Left renal pelvis (tissue), 4 donors: ENCODE measurements at places on chromosomes 3 and 15.

GRCh38 chr15:64461721-64462162, 1.4 kb downstream of the ZNF609 start:
- DNase-seq, result no peak

- no peak for DNase-seq
These were observed 109.3 kb downstream of the SV2B start for GRCh38 chr15:91209318-91209717.

DNA sequence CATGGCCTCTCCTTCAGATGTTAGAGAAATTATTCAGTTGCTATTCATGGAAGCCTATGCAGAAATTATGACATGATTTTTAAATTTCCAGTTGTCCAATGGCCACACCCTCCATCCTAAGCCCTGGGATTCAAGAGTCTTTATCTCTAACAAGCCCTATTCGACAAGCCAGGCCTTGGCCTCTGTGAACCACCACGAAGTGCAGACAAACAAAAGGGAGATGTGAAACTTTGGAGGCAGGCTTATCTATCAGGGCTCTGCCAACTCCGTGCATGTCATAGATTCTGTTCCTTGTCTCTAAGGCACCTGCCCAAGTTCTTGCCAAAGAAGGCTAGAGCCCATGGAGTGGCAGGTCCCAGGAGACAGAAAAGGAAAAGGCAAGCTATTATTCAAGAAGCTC, 212.4 kb upstream of the ADAMTS9 start:
- no peak for DNase-seq

DNA sequence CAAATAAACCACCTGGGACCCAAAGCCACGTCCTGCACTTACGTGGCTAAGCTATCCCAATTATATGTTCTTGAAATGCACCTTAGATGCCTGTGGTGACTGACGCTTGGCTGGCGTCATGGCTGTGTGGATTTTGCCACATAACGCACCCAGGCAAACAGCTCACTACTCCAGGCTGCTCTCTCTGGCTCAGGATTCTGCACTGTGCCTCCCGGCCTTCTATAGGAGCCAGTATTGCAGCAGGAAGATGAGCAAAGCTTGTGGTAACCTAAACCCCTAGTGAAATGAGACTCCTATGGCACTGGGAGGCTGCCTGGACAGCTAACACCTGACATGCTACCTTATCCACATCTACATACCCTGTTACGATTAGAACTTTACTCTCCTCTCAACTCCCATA, 179.3 kb downstream of the THRB start:
- no peak for DNase-seq

DNA sequence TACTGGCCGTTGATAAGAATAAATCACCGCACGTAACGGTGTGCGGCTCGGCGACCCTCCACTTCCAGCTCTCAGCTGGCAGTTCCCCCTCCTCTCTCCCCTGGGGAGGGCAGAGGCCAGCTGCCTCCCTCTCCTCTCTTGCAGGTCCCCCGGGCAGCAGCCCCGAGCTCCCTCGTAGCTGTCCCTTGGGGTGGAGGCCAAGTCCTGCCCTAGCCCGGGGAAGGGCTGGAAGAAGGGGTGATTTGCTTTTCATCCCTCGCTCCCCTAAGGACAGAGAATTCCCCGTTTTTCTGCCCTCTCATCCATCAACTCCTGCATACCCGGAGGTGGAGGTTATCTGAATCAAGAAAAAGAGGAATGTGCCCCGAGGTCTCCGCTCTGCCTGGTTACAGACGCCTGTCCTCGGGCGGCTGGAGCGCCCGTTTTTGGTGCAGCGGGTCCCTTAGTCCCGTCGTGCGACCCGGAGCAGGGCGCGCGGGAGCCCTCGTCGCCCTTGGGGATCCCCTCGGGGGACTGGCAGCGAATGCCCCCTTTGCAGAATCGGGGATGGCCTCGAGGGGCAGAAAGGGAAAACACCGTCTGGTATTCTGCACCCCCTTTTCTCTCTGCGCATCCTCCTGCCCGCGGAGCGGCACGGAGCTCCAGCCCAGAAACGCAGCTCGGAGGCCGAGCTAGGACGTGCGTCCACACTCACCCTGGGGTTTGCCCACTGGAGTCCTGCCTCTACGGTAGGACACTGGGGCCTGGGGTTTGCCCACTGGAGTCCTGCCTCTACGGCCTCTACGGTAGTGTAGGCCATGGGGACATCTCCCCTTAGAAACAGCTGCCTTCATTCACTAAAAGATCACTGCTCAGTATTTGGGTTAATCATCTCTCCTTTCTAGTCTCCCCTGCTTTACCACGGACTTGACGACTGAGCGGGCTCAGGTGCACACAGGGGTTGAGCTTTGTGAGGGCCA, 2.2 kb downstream of the PTPRG start:
- DNase-seq, result no peak

- no peak for DNase-seq
These were observed 4.3 kb downstream of the CHAC1 start for GRCh38 chr15:40957581-40958051.

GRCh38 chr15:74584779-74585178, 30.9 kb upstream of the CLK3 start:
- no peak for DNase-seq

DNA sequence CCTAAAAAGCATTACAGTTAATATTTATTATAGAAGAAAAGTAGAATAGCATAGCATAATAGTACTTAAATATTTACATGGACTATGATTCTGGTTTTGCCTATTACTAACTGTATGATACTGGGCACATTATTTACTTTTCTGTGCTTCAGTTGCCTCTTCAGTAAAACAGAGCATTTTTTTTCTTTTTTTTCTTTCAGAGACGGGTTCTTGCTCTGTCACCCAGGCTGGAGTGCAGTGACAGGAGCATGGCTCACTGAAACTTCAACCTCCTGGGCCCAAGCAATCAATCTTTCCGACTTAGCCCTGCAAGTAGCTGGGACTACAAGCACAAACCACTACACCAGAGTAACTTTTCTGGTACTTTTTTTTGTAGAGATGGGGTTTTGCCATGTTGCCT, 47.0 kb downstream of the GYG1 start:
- no peak for DNase-seq

GRCh38 chr3:134357914-134358811, 16.1 kb downstream of the AMOTL2 start:
- peak; percentile 84 for DNase-seq

GRCh38 chr15:91152896-91153581, 53.0 kb downstream of the SV2B start:
- DNase-seq, result no peak

GRCh38 chr3:51975852-51976549, 1.1 kb downstream of the ABHD14A start:
- DNase-seq, result no peak

DNA sequence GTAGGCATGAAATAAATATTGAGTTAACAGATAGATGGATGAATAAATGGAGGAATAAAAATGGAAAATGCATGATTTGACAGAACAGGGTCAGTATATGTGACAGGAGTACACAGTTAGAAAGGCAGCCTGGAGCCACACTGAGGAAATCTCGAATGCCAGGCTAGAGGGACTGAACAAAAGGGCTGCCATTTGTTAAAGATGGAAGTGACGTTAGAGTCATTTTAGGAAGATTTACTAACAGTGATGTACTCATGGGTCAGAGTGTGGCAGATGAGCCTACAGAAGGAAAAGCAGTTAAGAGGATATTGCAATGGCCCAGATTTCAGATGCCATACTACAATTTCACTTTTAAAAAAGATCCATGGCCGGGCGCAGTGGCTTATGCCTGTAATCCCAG, 7.4 kb upstream of the TMPRSS7 start:
- DNase-seq, result no peak

DNA sequence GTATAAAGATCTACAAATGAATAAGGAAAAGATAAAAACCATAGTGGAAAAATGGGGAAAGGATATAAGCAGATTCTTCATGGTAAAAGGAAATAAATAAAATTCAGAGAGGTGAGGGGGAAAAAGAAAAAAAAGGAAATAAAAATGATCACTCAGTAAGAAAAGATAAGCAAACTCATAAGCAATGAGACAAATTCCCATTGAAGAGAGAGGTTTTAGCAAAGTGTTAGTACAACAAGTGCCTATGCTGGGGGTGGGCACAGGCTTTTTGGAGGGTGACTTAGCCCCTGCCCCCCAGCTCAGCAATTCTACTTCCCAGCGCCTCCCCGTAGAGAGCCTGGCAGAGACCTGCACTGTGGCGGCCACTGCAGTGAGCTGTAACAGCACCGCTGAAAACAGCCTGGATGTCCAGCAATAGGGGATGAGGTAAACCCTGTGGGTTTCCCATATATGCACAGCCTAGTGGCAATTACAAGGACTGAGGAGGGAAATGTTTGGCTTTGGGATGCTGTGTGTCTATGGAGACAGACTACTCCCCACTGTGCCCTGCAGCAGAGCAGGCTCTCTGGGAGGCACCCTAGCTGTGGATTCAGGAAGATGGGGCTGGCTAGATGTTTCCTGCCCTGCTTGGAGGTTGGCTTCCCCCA, 23.7 kb upstream of the SFMBT1 start:
- DNase-seq, result no peak

- DNase-seq, result no peak
These were observed 73.5 kb upstream of the ALDH1A3 start for GRCh38 chr15:100806157-100806556.

DNA sequence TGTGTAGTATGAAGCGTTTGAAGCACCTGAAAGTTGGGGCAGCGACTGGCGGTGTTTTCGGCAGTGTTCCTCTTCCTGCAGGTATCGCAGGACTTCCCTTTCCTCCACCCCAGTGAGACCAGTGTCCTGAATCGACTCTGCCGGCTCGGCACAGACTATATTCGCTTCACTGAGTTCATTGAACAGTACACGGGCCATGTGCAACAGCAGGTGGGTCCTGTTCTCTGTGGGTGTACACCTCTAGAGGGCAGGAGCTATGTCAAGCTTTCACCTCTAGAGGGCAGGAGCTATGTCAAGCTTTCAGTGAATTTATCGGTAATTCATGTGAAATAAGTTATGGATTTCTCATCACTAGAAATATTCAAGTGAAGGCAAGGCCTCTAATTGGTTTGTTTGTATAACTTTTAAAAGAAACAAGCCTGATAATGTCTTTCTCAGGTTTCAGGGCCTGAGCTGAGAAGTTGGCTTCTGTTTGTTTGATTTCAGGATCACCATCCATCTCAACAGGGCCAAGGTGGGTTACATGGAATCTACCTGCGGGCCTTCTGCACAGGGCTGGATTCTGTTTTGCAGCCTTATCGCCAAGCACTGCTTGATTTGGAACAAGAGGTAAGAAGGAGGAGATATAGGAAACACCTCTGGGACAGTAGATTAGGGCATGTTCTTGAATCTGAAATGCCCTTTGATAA, 5.3 kb downstream of the TUBGCP4 start:
- DNase-seq, result no peak

DNA sequence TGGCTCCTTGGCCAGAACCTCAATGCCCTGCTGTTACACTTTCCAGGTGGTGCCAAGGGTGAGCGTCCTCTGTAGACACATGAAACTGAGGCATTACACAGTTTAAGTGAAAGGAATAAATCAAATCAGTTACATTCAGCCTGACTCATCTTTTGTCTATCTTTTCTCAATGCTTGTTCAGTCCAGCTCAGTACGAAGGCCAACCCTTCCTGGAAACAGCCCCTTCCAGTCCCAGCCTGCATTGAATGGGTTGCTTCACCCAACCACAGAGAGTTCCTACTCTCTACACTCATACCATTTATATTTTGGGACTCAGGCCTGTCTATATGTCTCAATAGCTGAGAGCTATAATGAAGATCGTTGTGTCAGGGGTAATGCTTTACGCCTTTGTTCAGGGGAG, 363.6 kb downstream of the RORA start:
- DNase-seq, result no peak

DNA sequence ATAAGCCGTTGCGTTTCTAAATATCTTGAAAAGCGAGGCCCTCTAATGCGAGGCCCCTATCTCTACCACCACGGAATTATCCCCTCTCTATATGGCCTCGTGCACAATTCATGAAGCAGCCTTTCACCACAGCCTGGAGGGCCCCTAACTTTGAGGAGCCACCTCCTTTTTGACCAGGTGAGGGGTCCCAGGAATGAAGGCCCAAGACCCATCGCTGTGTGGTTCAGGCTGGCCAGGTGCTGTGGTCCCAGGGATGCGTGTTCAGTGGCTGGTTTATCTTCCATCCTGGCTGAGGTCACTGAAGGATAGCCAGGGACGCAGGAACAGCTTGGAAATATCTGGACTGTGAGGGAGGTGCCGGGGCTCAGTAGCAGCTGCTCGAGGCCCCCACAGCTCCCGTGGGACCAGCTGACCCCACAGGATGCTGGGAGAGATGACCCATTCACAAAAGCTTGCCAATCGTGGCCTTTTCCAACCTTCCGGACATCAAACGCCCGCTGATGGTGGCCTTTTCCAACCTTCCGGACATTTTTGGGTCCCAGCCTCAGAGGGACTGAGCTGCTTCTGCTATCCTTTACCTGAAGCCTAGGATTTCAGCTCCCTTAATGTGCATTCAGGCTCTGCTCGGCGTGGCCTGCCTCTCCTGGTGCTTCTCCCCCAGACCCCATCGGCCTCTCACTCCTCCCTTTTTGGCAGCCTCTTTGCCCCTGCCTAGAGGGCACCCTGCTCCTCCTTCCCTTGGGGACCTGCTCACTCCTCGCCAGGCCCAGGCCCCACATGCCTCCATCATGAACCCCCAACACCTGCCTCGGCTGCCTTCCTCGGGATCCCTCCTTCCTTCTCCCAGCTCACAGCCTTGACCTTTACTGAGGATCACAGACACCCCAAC, 140.9 kb downstream of the CHSY1 start:
- DNase-seq, result no peak

DNA sequence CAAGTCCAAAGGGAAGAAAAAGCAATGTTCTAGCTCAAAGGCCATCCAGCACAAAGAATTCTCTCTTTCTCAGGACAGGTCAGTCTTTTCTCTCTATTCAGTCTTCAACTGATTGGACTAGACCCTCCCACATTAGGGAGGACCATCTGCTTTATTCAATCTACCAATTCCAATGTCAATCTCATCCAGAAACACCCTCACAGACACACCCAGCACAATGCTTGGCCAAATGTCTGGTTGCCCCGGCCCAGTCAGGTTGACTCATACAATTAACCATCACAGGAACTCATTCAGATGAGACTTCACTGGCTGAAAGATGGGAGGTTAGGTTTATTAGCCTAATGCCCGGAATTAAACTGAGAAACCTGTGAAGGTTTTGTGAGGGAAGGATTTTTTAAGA, 32.4 kb downstream of the ACAN start:
- DNase-seq, result no peak

DNA sequence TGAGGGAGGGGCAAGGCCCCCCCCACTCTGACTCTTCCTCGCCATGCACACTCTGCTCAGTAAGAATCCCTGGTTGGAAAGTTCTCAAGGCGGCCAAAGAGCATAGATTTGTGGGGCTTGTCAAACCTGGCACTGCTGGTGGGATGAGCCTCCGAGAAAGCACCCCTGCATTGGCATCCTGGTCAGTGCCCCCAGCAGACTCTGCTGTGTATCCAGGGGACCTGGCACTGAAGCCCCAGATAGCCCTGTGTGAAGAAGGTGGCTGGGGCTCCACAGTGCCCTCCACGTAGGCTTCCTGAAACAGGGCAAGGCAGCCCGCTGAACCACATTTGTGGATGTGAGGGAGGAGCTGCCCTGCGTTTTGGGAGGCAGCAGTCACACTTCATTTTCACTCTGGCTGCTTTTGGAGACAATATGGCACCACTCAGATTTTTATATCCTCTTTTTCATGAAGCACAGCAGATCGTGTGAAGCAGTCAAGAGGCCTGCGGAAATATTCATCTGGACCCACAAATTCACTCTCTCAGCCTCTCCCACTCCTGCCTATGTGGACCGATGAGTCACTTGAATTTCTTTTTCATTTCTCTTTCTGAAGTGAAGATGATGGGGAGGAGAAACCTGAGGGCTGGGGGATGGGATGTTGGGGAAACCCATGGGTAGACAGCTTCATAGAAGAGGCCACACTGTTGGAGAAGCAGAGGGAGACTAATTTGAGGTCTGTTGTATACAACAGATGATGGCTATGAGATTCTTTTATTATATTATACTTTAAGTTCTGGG, 88.7 kb upstream of the BCL6 start:
- DNase-seq, result no peak

- no peak for DNase-seq
These were observed 1105.4 kb downstream of the TUSC7 start for GRCh38 chr3:117814975-117815374.
